Activated CD4-positive, alpha-beta T cell treated with anti-CD3 and anti-CD28 coated beads for 1 hour (primary cell): ENCODE measurements at places on chromosomes 4 and X.

DNA sequence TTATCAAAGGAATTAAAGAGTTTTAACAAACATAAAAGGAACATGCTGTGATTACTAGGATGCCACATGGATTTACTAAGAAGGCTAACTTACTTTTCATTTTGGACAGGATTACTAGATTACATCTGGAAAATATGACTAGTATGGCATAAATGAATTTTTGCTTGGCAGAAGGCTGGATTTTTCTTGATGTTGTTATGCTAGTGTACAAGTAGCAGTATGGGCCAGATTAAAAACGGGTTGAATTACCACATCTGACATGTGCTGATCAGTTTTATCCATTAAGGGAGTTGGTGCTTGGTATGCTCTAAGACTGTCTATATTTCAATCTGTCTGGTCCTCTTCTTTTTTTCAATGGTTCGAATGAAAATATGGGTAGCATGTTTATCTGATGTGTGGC is 70.5 kb downstream of the JADE1 start:
- DNase-seq = no peak

- no peak for DNase-seq
These were observed 83.8 kb downstream of the CCKAR start for GRCh38 chr4:26406346-26406975.

DNA sequence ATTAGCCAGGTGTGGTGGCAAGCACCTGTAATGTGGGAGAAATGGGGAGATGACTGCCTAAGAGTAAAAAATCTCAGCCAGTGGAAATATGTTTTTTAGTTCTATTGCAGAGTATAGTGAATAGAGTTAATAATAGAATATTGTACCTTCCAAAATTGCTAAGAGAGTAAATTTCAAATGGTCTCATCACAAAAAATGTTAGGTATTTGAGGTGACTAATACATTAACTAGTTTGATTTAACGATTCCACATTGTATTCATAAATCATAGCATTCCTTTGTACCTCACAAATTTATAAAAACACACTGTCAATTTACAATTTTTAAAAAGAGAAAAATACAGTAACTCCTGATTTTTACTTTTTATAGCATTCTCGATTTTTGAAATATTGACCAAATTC is 681.5 kb upstream of the EPHA5 start:
- no peak for DNase-seq

GRCh38 chr4:140790765-140791164 is 34.6 kb upstream of the TBC1D9 start:
- DNase-seq = no peak

DNA sequence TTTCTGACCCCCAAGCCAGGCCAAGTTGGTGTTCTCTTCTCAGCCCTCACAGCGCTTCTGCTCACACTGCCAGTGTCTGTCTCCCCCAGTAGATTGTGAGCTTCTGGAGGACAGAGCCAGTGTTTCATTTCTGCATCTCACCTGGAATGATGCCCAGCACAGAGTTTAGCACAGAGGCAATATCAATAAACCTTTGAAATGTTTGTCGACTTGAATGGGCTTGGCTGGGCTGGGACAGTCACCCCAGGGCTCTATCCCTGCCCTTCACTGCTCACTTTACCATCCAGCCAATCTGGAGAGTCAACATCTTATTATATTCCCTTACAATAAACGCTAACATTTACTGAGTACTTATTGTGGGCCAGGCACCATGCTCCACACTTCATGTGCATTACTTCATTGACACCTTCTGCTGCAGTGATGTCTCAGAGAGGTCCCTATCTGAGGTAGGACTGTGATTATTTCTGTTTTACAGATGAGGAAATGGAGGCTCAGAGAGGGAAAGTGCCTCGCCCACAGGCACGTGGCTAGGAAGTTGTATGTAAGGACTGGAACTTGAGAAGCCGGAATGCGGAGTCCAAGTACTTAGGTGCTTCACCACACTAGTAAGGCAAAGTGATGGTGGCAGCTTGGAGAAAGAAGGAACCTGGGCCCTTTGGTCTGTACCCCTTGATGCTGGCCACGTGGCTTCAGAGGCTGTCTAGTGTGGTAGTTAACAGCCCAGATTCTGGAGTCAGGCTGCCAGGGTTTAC is 19.5 kb downstream of the EFNB1 start:
- no peak for DNase-seq

GRCh38 chr4:94307231-94307871 is 35.3 kb downstream of the HPGDS start:
- DNase-seq = no peak

DNA sequence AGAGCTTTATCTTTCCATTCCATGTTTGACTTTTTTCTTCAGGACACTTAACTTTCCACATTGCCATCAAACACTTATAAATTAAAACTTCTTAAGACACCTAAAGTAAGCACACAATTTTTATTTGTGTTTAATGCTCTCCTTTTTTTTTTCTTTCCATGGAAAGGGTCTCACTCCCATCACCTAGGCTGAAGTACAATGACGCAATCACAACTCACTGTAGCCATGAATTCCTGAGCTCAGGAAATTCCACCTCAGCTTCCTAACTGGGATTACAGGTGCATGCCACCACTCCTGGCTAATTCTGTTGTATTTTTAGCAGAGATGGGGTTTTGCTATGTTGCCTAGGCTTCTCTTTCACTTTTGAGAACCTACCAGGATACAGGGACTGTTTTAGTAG is 7.3 kb downstream of the SMR3A start:
- DNase-seq = no peak

- no peak for DNase-seq
These were observed 31.4 kb upstream of the SLC25A31 start for GRCh38 chr4:127698789-127699200.

DNA sequence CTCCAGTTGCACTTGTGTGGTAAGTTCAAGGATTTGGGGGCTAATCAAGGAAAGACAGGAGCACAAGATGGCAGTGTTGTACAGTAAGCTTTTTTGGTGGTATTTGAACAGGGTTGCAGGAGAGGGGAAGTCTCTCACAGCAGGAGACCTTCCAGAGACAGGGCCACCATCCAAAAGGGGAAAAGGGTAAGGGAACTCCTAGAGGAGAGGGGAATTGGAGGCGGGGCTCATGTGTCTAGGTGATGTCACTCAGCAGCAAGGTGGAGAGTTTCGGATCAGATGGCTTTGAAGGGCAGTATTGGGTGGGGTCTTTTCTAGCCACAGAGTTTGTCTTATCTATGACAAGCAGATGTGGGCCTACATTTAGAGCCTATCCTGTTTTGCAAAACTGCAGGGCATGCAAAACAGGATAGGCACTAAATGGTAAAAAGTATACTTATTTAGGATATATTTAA is 13.4 kb upstream of the RNF175 start:
- DNase-seq = no peak

DNA sequence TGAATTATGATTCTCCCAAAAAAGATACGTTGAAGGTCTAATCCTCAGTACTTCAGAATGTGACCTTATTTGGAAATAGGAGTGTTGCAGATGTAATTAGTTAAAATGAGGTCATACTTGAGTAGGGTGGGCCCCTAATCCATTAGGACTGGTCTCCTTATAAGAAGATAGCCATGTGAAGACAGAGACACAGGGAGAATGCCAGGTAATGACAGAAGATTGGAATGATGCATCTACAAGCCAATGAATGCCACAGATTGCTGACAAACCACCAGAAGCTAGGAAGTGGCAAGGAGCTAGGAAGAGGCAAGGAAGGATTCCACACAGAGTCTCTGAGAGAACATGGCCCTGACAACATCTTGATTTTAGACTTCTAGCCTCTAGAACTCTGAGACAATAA is 7.4 kb upstream of the RPS6KA3 start:
- no peak for DNase-seq
